ENCODE measurements at places on chromosomes 2 and 18.

DNA sequence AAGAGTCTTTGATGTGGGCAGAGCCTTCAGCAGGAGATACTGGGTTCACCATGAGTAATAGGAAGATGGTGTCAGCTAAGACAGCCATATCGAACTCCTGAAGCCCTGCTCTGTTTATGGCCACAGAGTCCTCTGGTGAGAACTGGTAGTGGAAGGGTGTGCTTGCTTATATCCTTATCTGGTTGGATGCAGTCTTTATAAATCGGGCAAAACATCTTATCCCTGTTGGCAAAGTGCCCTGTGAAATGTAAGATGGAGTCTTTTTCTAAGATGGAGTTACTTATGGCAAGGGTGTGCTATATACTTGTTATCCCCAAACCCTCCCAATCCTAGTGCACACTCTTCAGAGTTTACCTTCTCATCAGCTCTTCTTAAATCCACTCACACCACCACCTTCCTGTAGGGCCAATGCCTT, 190.8 kb upstream of the PARD3B start:
- DNase-seq = no peak

GRCh38 chr2:66729416-66730330, 294.7 kb downstream of the MEIS1 start:
- no peak for DNase-seq

- no peak for DNase-seq
Measured at GRCh38 chr2:234116010-234116409, 65.5 kb downstream of the SPP2 start.

GRCh38 chr2:239607517-239608191, 206.8 kb upstream of the HDAC4 start:
- no peak for DNase-seq

GRCh38 chr18:55665506-55665905, 77.5 kb upstream of the TCF4 start:
- no peak for DNase-seq

- DNase-seq = no peak
Measured at GRCh38 chr2:27369471-27370025, 590 bp downstream of the EIF2B4 start.

DNA sequence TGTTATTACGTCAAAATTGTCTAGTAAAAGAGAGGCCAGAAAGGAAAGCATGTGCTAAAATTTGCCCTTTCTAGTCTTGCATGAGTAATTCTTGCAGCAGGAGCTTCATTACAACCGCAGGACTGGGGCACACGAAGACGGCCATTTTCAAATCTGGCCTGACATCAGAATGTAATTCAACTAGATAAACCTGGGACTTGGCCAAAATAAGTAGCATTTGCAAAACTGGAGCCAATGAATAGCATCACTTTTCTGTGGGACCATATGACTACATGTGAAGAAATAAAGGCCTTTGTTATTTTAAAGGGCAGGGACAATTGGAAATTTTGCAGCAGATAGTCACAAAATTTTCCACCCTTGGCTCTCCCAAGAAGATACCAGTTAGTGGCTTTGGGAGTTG, 3.0 kb upstream of the FZD7 start:
- no peak for DNase-seq

DNA sequence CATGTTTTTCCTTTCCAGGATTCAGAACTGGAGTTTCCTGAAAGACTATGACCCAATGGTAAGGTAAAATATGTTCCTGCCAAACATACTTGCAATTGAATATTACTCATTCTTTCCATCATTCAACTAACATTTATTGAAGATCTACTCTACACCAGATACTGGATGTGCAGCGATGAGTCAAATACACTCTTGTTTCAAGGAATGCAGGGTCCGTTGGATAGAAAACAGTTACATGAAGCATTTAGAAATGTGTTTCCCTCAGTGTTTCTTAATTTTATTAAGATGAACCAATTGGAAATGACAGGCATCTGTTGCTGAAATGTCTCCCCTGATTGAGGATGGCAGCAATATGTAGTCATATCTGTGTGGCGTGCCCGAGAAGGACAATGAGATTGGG, 14.8 kb upstream of the SLC66A3 start:
- DNase-seq = no peak

DNA sequence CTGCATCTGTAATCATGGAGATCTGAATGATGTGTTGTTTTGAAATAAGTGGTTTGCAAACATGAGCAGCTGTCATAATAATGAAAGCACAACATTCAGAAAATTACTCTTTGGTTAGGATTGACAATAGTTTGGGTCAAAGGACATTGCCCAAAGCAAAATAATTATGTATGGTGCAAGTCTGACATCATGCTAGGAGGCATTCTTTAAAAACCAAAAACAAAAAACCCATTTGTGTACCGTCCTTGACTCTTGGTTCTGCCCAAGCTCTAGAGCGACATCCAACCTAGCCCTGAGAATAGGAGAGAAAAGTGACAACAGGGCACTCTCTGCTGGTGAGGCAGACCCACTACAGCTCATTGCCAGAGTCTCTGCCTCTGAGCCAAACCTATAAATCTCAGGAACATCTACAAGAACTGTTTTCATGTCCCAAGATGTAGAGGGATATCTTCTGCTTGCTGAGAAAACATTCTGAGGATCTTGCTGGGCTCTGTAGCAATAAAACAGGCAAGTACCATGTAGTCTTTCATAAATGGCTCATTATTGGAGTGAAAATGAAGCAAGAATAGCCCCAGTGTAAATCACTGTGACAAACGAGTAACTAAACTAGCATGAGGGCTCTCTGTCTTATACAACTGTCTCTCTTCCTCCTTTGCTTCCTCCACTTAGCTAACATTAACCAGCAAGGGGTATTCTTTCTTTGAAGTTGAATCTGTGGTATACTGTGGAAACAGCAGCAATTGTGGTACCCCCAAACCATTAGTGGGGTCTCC, 266.8 kb upstream of the CXCR4 start:
- peak; percentile 31 for DNase-seq

DNA sequence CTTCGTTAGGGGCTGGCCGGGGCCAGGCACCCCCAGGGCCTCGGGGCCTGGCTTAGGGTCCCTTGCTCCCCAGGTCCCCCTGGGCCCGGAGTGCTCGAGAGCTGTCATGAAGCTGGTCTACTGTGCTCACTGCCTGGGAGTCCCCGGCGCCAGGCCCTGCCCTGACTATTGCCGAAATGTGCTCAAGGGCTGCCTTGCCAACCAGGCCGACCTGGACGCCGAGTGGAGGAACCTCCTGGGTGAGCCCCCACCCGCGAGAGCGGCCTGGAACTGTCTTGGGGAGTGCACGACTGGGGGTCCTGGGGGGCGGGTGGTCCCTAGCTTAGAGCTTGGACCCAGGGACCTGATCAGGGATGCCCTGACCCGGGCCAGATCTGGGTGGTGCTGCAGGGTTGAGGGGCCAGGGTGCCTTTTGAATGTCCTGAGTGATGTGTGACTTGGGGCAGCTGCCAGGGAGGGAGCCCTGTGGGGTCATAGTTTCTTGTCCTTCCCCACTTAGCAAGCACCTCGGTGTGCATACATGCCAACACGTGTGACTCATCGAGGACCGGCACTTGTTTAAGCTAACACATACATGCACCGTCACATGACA, 27.9 kb downstream of the GPC1 start:
- no peak for DNase-seq

DNA sequence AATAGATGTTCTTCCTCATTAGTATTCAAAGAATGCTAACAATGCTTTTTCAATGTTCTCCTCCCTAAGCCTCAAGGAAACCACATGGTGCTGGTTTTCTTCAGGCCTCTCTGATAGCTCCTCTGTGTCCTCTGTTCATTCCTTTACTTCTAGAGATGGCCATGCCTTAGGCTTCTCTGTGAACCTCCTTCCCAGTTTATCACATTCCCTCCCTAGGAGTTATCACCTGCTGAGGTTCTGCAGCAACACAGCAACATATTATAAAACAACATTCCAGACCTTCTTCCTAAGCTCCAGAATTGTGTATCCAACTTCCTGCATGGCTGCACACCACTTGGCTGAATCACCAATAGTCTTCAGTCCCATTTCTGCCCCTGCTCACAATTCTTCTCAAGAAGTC, 325.5 kb downstream of the IRS1 start:
- no peak for DNase-seq

DNA sequence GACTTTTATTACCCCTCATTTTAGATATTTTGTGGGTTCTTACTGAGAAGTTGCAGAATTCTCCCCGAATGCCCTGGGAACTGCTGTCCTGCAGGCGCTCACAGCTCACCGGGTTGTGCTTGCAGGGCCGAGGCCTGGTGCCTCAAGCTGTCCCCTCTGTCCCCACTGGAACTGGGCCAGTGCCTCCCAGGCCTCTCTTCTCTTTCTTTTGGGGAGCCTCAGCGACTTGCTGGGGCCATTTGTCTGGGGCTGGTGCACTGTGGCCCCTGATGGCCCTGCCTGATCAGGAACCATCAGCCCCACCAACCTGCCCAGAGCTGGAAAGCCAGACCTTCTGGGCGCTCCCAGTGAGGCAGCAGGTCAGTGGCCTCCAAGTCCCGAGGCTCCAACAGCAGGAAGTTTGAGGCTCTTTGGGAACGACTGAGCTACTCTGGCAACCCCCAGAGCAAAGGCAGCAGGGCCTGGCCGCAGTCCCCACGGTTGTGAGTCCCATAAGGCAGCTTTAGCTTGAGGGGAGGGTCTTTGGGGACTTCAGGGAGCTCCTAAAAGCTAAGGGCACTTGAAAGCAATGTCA, 14.7 kb upstream of the NEU4 start:
- no peak for DNase-seq

DNA sequence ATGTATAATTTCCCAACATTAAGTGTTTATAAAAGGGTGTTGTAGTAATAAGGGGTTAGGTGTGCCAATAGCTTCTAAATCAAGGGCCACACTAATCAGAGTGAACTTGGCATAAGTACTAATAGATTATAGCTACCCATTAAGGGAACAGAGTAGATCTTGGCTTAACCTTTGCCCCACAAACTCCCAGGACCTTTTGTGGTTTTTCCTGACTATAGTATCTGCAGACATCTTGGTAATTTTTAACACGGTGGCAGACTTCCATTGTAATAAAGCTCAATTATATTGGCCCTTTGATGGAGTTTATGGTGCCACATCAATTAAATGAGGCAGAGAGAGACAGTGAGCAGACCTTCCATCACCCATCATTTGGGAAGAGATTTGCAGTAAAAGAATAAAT, 358.5 kb upstream of the HNRNPA3 start:
- no peak for DNase-seq

DNA sequence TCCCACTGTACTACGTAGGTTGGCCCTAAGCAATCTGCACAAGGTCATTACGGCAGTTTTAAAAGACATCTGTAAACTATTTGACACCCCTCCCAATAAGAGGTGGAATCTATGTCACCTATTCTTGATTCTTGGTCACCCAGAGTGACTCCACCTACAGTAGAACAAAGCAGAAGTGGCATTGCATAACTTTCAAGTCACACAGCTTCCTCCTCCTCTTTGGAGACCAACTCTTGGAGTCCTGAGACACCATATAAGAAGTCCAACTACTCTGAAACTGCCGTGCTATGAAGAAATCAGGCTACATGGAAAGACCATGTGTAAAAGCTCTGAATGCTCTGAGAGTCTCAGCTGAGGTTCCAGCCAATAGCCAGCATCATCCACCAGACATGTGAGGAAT, 253.5 kb upstream of the CDH20 start:
- DNase-seq = no peak

DNA sequence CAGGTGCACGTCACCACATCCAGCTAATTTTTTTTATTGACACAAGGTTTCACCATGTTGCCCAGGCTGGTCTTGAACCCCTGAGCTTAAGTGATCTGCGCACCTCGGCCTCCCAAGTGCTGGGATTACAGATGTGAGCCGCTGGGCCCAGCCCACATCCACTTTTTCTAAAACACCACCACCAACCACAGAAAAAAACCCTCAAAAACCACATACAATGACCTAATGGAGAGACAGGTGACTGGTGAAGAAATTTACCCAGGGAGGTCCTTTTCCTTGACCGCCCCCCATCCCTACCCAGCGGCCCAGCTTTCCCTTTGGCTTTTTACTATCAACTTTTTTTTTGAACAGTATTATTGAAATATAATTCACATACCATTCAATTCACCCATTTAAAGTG, 47.9 kb downstream of the CACNB4 start:
- DNase-seq = no peak

DNA sequence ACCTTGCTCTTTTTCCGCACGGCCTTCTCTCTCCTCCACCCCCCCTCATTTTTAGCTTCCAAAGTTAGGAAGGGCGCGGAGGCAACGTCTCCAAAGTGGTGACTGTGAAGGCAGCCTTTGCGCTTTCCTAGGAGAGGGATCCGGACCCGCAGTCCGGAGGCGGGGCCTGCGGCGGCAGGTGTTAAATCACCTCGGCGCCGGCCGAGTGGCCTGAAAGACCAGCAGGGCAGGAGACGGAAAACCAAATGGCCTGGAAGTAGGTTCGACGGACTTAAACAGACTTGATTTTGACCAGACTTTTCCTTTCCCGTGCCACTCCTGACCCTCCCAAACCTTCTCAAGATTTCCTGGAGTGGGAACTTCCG, 615 bp downstream of the GORASP2 start:
- peak; percentile 34 for DNase-seq

- DNase-seq = no peak
Measured at GRCh38 chr18:76328140-76328539, 166.9 kb downstream of the ZNF516 start.

DNA sequence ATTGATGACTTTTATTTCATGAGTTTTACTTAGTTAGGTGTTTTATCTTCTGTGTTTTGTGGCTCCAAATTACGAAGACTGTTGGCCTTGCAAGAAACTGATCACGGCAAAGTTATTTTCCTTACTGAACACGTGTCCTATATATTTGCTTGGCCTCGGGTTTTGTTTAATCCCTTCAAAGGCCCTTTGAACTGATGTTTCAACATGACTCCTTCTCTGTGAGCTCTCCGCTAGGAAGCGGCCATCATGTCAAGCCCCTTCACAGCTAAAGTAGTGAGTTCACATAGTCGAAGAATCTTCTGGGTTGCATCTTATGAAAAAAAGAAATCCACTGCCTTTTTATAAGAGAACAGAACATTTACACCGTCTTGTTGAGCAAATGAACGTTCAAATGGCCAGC, 159.3 kb downstream of the GBX2 start:
- no peak for DNase-seq

DNA sequence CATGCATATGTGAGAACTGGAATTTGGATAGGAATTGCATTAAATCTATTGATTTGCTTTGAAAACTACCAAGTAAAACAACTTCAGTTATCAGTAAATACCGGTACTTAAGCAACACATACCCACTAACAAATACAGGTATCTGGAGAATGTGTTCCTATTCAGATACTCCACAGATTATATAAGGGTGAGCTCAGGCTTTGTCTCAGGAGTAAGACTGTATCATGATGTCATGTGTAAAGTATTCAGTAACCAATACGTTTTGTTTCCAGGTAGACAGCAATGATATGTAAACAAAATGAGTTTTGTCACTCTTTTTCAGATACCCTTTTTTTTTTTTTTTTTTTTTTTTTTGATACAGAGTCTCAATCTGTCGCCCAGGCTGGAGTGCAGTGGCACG, 74.8 kb downstream of the DSC3 start:
- no peak for DNase-seq

- no peak for DNase-seq
Measured at GRCh38 chr2:18829251-18829902, 240.0 kb upstream of the NT5C1B start.

DNA sequence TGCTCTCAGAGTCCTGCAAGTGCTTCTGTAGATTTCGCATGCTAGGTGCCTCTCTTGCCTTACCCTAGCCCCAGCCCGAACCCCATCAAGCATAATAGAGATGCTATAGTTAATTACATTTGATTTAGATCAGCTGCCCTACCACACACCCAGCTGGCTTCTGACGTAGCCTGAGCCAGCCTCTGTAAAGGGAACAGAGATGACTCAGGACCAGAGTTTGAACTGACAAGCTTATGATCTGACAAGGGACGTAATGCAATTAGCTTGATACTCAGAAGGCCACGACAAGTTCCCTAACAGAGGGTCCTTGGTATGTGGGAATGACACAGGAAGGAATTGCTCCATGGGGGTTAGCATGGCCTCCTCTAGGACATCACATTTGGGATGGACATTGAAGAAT, 126.6 kb downstream of the LRATD1 start:
- DNase-seq = no peak

Data from T-helper 17 cell (primary cell).